Suppressor macrophage treated with lipopolysaccharide for 4 hours (primary cell): ENCODE measurements at places on chromosomes 5 and 9.

- DNase-seq = peak; percentile 52
Measured at GRCh38 chr9:30280229-30280900, 2104.1 kb upstream of the ACO1 start.

- no peak for DNase-seq
Measured at GRCh38 chr9:6575324-6576034, 70.0 kb downstream of the GLDC start.

- no peak for DNase-seq
Measured at GRCh38 chr5:172858511-172858989, 24.5 kb downstream of the ERGIC1 start.

- DNase-seq = no peak
Measured at GRCh38 chr9:86807367-86807976, 139.8 kb downstream of the GAS1 start.
